HuH-7.5 (cell line): ENCODE measurements at places on chromosomes 4 and X.
A peak's percentile ranks its signal among the peaks of the same experiment; 100 is the strongest.

GRCh38 chr4:68410643-68411042, 36.6 kb upstream of the TMPRSS11E start:
- no peak for DNase-seq

- no peak for DNase-seq
Observed at GRCh38 chr4:154406018-154406795, 85.4 kb downstream of the DCHS2 start.

- no peak for DNase-seq
Observed at GRCh38 chr4:147136310-147136709, 190.6 kb upstream of the TTC29 start.

GRCh38 chr4:99414401-99414800, 20.7 kb downstream of the ADH7 start:
- DNase-seq: no peak

DNA sequence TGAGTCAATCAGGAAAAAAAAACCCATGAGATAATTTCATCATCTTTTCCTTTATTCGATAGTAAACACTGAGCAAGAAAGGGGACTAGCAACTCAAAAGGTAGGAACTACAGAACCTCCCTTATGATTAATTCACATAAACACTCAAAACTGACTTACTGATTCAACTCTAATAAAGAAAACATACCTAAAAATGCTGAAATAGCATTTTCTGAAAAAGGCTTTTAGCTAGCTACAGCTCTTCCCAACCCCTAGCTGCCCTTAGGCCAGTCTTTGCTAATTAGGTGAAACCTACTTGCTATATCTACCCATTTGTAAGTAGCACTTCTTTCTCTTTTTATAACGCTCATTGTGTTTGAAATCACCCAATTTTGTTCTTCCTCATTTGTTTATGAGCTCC, 150.6 kb downstream of the ATRX start:
- DNase-seq: no peak

- DNase-seq: no peak
Observed at GRCh38 chr4:74665346-74665745, 129.0 kb downstream of the BTC start.

GRCh38 chr4:7719354-7720174, 220.1 kb downstream of the AFAP1 start:
- DNase-seq: peak; percentile 95
